ENCODE measurements at places on chromosomes 11 and 22.

GRCh38 chr22:36781656-36782627 is 6.0 kb upstream of the IFT27 start:
- peak; percentile 87 for DNase-seq

GRCh38 chr22:37517826-37518450 is 1.3 kb downstream of the CARD10 start:
- no peak for DNase-seq

DNA sequence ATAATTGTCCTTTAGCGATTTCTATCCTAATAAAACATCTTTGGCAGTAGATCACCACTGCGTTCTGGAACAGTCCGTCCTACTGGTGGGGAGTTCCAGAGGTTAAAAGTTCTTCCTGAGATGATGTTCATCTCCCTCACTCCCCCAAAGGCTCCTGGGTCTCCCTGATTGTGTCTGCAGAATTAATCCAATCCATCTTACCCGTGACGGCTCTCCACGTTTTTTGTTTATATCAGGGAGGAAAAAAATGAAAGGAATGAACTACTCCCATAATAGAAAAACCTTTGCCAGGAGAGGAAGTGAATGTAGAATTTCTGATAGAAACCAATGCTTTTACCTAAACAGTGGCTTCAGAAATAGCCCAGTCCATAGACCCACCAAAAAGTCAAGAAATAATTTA is 81.6 kb downstream of the LARGE1 start:
- DNase-seq = no peak

DNA sequence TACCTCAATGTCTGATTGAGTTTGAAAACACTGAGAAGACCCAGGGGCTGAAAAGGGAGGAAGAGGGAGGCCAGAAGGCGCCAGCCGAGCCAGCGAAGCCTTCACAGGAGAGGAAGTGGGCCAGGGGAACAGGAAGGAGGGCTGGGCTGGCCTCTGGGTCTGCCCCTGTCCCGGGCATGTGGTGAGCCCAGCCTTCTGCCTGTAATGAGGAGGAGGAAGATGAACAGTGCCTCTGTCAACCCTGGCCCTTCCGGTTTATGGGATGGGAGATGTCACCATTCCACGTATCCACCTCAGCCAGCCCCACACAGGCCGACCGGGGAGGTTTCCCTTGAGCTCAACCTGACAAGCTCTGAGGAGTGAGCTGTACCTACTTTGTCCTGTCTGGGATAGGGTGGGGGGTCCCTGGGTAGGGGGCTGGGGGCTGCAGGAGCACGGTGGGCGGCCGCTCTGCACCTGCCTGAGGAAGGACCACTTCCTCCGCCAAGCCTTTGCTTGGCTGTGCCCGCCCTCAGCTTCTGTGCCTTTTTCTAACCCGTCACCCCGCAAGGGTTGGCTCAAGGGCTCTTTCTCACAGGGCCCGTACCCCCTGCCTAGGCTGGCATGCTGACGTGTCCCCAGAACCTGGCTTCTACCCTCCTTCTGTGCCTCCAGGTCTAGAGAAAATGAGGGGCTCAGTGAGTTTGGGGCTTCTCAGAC is 2.0 kb downstream of the PARVG start:
- peak; percentile 27 for DNase-seq
